ENCODE measurements at places on chromosomes 12 and 14.

DNA sequence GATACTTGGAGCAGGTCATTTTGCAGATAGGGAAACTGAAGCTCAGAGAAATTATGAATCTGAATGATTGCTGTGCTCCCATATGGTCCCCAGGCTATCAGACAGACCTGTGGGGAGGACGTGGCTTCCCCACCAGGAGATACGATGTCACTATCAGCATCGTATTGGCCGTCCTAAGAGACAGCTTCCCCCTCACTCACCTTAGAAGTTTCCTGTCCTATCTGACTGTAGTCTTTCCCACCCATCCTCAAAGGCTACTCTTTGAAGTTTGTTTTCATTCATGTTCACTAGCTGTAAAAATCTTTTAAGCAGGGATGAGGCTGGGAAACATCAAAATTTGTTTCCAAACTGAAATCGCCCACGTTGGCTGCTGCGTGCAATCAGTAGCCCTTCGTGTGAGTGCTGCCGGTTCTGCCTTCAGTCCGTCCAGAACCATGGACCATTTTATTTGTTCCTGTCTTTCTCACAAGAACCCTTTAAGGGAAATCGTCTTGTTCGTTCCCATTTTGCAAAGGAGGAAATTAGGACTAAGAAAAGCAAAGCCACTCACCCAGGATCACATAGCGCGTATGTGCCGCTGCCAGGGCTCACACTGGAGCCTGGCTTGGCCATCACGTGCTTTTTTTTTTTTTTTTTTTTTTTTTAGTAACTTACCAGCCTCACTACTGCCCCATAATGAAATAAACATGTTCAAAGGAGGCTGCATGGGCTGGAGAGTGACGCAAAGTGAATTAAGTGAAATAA is 1.0 kb upstream of the KDM2B start:
- DNase-seq = no peak

- no peak for DNase-seq
These were observed 13.5 kb downstream of the C3AR1 start for GRCh38 chr12:8052679-8053078.

DNA sequence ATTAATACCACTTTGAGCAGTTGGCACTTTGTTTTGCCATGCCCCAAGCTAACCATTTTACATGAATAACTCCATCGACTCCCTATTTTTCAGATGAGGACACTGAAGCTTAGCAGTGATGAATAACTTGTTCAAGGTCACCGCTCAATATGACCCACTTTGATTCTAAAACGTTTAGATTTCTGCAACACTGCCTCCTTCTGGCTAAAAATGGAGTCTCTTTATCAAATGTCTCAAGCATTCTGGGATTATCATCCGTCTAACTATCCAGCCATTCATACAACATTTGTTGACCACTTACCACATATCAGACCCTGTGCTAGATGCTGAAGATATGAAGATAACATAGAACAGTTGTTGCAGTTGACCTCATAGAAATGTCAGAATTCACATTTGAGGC is 298.0 kb downstream of the PPFIA2 start:
- no peak for DNase-seq

DNA sequence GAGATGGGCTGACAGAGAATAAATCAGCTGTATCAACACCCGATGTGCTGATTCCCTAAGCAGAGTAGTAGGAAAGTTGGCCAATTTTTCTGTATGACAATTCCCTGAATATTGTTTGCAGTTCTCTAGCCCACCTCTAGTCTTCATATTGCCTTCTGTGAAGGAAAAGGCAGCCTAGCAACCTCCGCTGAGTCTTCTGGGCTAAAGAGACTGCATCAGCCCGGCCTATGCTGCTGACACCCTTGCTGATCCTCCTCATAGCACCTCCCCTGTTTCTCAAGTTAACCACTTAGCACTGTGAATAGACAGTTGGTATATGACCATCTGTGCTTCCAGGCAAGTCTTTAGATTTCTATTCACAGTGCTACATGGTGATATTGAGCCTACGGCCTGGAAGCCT is 161.1 kb upstream of the EGLN3 start:
- no peak for DNase-seq

- no peak for DNase-seq
These were observed 22.4 kb upstream of the EIF2B2 start for GRCh38 chr14:74980398-74980730.

DNA sequence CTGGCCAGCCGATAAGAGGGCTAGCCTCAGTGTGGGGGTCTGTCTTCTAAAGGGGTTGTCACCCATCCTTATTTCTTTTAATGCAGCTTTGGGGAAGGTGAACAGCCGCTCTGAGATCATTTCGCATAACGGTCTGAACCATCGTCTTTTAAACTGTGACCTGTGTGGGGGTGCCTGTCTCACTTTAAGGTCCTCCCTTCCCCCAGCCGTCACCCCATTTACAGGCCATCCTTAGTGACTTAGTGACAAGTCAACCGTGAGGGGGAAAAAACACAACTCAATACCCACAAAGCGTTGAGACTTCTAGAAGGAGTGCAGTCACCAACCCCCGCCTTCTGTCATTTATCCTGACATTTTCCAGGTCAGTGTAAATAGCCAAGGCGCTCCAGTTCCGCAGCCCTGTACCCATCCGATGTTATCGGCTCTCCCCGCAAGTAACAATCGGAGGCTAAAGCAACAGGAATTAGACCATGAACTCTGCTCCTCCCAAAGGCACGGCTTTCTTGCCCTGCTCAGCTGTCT is 505 bp upstream of the DENND5B start:
- DNase-seq = no peak

GRCh38 chr14:68934066-68934465 is 45.0 kb downstream of the ACTN1 start:
- DNase-seq = no peak

GRCh38 chr12:123894823-123895345 is 77.7 kb downstream of the CCDC92 start:
- DNase-seq = no peak

GRCh38 chr12:52798671-52799504 is 3.0 kb upstream of the KRT3 start:
- DNase-seq = no peak

- no peak for DNase-seq
These were observed 190.2 kb downstream of the FSCB start for GRCh38 chr14:44316647-44317440.

- no peak for DNase-seq
These were observed 1.2 kb downstream of the KCNK13 start for GRCh38 chr14:90062822-90063539.

GRCh38 chr12:79174626-79175025 is 310.1 kb downstream of the SYT1 start:
- DNase-seq = no peak

DNA sequence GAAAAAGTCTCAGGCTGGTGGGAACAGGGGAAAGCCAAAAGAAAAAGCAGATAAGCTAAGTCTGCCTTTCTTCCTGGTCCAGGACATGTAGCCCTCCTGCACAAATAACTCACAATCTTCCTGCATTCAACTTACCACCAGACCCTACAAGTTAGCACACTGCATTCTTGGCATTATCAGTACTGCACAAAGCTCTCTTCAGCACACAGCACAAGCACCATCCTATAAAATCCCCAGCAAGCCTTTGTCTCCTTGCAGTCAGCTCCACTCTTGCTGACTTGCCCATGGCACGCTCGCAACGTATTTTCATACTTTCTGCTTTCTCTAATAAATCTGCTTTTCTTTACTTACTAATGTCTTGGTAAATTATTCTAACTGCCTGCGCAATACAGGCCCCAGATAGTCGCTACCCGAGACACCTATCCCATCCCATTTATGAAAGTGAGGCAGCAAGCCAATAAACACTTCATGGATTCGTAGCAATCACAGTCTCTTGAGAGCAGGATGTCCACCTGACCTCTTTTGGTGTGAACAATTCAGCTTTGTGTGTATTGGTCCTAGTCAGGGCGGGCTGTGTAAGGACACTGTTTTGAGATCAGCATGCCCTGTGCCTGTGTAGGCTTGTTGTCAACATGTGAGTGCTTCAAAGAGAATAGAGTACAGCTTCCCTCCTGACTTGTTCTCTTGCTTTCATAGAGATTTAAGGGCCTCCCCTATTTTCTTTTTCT is 49.0 kb downstream of the TMEM117 start:
- no peak for DNase-seq

DNA sequence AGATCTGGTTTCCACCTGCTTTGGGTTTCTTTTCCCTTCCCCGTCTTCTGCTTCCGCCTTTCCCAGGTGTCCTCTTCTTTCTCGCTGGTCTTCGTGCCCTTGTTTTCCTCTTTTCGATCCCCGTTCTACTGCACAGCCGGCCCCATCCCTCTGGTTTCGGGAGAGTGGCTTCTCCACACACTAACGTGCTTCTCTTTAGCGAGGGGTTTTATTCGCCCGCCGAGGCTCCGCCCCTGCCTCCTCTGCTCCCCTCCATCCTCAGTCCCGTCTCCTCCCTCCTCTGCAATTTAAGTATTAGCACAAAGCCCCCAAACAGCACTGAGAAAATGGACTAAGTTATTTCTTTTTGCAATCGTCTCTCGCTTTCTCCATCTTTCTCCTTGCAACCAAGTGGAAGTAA is at the start of gene SLC7A8:
TSS of gene SLC7A8 (minus strand) at position 182 of the 400 bp plus-strand sequence. CDS start 746 bp downstream, outside the sequence.
- peak; percentile 13 for DNase-seq

DNA sequence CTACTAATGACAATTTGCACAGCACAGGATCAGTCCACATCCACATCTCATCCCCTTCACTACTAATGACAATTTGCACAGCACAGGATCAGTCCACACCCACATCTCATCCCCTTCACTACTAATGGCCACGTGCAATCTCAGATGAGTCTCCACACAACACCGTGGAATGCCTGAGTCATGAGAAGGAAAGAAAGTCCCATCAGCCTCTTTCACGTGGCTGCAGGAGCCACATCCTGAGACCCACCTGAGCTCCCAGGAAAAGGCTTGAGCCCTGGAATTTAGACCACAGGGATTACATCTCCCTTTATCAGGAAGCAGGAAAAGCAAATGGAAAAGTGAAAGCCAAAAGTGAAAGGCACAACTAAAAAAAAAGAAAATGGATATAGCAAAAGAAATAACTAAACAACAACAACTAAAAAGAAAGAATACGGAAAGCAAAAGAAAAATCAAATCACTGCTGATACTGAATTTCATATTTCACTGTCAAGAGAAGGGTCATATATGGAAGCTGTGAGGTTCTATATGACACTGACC is 1300.5 kb downstream of the TMEM121 start:
- DNase-seq = no peak

DNA sequence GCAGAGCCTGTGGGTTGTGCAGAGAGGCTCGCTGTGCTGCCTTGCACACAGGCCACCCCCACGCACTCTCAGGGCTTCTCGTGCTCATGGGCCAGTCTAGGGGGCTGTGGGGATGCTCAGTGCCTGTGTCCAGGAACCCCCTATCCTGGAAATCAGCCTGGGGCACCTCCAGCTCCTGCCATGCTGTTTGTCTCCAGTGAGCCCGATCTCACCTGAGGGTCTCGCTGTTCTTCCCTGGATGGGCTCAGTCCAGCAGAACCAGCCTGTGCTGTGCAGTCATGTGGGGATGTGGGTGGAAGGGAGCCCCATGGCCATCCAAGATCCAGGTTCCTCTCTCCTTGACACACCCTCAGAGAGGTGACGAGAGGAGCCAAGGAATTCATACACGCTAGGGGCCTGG is 26.7 kb downstream of the SERPINA1 start:
- no peak for DNase-seq

DNA sequence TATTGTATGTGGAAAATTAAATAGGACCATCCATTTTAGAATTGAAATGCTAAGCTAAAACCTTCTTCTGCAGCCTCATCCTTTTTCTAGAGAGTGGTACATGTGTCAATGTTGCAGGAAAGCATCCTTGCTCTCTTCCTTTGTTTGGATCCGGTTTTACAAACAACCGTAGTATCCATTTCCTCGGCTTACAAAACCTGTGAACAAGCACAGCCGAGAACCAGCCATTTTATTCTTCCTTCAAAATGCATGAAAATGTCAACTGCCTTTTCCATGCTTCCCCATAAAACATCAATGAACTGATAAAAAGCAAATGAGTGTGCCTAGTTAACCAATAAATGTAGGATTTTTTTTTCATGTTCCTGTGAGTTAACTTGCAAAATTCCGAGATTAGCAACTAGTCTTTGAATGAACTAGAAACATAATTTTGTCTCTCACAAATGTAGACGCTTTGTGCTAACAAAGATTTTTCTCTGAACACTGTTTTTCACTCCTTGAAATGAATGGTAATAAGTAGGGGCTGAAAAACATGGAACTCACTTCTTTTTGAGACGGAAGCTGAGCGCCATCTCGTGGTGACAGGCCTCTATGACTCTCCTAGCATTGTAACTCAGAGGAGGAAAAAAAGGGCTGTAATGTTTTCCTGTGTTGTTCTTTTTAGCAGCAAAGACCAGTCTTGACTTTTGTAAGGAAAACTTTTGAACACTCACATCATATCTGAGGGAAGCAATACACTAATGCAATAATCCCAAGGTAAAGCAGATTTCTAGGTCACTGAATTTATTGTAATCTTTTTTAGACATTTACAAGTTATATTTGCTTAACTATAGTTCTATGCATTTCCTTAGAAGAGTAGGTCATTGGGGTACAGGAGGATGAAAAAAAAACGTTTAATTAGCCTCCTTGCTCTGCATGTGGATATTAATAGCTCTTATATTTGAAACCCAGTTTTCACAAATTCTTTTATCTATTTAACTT is 157.4 kb upstream of the FOXG1 start:
- DNase-seq = peak; percentile 61

DNA sequence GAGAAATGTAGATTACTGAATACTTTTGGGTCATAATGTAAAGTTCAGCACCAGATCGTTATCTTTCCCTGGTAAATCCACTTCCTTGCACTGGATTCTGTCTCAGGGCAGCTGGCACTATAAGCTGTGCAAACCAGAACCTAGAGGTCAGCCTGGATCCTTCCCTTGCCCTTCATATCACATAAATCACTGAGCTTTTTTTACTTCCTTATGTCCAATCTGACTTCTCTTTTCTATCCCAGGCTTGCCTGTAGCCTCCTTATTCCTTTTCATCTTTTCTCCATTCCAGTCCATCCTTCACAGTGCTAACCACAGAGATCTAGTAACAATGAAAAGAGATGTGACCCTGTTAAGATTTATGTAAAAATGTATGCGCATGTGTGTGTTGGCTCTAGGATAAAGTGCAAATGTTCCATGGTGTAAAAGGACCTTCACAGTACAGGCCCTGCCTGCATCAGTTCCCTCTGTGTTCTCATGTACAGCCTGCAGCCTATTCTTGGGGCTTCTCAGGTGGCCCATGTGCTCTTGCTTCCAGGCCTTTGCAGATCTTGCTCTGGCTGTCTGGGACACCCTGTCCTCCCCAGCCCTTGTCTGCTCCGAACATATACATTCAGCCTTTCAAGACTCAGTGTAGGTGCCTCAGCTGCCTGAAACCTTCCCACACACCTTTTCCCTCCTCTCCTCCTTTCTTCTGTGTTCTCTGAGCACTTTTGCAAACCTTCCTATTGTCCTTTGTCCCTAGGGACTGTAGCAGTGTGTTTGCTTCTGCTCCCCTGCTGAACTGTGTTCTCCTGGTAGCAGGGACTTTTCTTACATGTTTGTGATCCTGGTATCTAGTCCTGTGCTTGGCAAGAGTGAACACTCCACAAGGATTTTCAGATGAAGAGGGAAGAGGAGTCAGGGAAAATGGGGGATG is 30.0 kb downstream of the PELI2 start:
- DNase-seq = no peak

GRCh38 chr14:24734917-24735500 is 101.0 kb upstream of the GZMB start:
- peak; percentile 85 for DNase-seq

GRCh38 chr12:107337346-107338095 is 244.2 kb upstream of the CRY1 start:
- DNase-seq = no peak
